ENCODE measurements at places on chromosomes 1 and 21.

DNA sequence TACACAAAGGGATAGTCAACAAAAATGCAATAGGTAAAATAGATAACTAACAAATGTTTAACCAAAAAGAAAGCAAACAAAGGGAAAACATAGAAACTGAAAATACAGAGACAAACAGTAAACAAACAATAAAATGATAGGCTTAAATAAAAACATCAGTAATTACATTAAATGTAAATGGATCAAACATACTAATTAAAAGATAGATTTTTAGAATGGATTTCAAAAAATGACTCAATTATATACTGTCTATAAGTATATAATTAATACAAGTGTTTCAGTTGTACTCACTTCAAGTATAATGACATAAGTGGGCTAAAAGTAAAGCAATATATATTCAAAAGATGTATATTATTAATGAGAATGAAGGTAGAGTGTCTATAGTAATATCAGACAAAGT, 101.1 kb downstream of the MRPS6 start:
- no peaks in the 10 kb centered on the region for H3K36me3 ChIP-seq
- no peak overlapping the region for H3K27ac ChIP-seq
- H3K4me1 ChIP-seq, result no peaks in the 10 kb centered on the region
- H3K27me3 ChIP-seq, result no peaks in the 10 kb centered on the region

- H3K27ac ChIP-seq, result peak overlapping the region; percentile 10
- no peak for DNase-seq
- peaks cover 2% of the 10 kb centered on the region for H3K4me1 ChIP-seq
- H3K36me3 ChIP-seq, result peaks cover 96% of the 10 kb centered on the region
- H3K4me3 ChIP-seq, result no peak overlapping the region
- no peaks in the 10 kb centered on the region for H3K27me3 ChIP-seq
Observed at GRCh38 chr1:109231066-109231465, 17.3 kb downstream of the SARS1 start.

DNA sequence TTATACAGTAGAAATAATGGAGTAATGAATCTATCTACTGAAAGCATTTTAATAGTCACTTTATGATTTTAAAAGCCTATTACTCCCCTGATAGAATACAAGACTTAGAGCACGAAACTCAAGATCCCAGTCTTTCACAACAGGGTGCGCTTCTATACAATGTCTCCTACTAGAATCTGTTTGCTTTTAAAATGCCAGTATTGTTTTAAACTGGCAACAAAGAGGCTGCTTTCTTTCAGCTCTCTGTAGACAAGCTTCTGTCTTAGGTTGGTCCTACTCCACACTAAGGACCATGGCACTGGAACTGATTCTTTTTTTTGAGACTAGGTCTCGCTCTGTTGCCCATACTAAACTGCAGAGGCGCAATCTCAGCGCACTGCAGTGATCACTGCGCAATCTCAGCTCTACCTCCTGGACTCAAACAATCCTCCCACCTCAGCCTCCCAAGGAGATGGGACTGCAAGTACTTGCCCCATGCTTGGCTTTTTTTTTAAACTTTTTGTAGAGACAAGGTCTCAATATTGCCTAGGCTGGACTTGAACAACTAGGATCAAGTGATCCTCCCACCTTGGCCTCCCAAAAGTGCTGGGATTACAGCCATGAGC, 4.8 kb downstream of the DCAF8 start:
- no peak for DNase-seq
- no peak overlapping the region for H3K4me3 ChIP-seq
- H3K4me1 ChIP-seq, result peaks cover 35% of the 10 kb centered on the region
- no peak overlapping the region for H3K27ac ChIP-seq

DNA sequence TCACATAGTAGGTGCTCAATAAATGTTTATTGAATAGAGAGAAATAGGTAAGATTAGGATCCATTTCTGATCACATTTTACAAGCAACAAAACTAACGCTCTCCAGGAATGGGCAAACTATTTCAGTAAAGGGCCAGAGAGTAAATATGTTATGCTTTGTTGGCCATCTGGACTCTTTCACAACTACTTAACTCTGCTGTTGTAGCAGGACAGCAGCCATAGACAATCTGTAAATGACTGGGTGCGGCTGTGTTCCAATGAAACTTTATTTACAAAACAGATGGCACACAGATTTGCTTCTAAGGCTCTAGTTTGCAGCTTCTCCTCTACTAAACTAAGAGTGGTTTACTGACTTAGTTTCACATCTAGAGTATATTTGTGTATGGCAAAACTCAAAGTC, 83.0 kb upstream of the BACH1 start:
- no peak overlapping the region for H3K4me3 ChIP-seq
- no peak overlapping the region for H3K27ac ChIP-seq
- H3K36me3 ChIP-seq, result no peaks in the 10 kb centered on the region
- H3K27me3 ChIP-seq, result no peaks in the 10 kb centered on the region
- peaks cover 17% of the 10 kb centered on the region for H3K4me1 ChIP-seq

DNA sequence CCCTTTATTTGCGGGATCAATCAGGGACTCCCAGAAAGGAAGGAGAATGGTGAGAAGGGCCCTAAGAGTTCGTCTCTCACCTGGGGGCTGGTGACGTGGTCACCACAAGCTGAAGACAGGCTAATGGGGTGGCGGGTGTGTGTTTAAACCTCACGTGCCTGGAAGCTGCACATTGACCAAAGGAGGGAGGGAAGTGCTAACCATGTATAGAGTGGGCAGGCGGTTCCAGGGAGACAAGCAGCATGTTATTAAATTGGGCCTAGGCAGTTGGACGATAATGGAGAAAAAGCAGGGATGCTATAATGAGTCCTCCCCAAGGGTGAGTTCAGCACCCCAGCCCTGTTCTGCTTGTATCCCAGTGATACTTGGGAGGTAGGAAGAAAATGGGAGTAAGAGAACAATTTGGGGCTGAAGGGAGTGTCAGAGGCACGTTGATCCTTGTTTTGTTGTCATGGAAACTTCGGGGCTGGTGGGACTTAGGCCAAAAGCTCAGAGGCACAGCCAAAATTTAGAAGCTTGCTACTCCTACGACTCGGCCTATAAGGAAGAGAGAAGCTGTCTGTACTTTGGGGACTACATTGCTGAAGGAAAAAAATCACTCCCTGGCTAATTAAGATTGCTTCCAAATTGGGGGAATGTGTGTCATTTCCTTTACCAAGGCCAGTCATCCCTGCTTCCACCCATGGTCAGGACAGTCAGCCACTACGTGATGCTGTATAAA, 33.2 kb upstream of the EPHA8 start:
- no peak overlapping the region for H3K4me3 ChIP-seq
- H3K27ac ChIP-seq, result peak overlapping the region; percentile 8
- no peaks in the 10 kb centered on the region for H3K4me1 ChIP-seq
- DNase-seq, result peak; percentile 6
- peaks cover 21% of the 10 kb centered on the region for H3K36me3 ChIP-seq

DNA sequence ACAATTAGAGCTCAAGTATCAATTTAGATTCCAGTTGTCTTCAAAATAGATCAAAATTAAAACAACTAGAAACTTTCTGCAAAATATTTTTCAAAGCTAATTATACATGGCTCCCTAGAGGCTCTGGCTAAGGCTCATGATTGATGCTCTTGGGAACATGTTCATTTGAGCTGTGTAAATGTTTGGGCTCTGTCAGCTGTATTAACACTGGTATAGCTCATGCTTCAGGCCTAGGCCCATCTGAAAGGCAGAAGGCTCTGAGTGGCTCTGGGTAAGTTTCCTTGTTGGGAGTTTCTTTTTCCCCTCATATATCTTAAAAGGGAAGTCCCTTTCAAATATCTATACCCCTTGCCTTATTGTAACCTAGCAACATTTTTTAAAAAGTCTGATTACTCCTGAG, 81.3 kb downstream of the UROD start:
- no peak overlapping the region for H3K27ac ChIP-seq
- H3K4me3 ChIP-seq, result no peak overlapping the region
- H3K4me1 ChIP-seq, result no peaks in the 10 kb centered on the region
- peaks cover 10% of the 10 kb centered on the region for H3K27me3 ChIP-seq
- no peak for DNase-seq

- H3K36me3 ChIP-seq, result no peaks in the 10 kb centered on the region
- peaks cover 22% of the 10 kb centered on the region for H3K4me1 ChIP-seq
- no peaks in the 10 kb centered on the region for H3K27me3 ChIP-seq
Observed at GRCh38 chr1:244963231-244963826, 99.0 kb upstream of the HNRNPU start.

Measured in MCF 10A (cell line).